Activated CD4-positive, alpha-beta T cell treated with anti-CD3 and anti-CD28 coated beads, Interleukin-2, amount 50 U/mL, for 1 hour (primary cell): ENCODE measurements at places on chromosomes 12 and 14.
A peak's percentile ranks its signal among the peaks of the same experiment; 100 is the strongest.

DNA sequence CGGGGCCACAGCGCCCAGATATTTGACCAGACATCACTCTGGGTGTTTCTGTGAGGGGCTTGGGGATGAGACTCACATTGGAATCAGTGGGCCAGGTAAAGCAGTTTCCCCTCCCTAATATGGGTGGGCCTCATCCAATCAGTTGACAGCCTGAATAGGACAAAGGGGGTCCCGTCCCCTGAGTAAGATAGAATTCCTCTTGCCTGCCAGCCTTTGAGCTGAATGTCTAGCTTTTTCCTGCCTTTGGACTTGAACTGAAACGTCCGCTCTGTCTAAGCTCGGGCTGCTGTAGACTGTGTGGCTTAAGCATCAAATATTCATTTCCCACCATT, 88.8 kb upstream of the DIO3 start:
- no peak for DNase-seq

DNA sequence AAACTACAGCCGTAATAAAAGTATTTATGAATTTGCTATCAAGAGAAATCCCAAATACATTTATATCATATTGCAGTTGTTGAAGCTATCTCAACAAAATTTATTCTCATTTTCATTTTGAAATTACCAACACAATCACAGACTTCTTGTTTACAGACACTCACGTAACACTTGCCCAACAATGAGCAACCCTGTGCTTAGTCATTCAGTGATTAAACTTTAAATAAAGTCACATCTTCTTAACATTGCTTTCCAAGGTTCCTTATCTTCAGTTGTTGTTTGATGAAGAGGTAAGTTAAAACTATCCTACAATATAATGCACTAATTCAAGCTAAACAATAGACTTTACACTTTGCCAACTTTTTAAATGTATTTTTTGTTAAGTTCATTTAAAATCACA, 601.8 kb downstream of the SLC16A7 start:
- no peak for DNase-seq

- DNase-seq = no peak
These were observed 423.3 kb upstream of the RGS6 start for GRCh38 chr14:71508901-71509300.

DNA sequence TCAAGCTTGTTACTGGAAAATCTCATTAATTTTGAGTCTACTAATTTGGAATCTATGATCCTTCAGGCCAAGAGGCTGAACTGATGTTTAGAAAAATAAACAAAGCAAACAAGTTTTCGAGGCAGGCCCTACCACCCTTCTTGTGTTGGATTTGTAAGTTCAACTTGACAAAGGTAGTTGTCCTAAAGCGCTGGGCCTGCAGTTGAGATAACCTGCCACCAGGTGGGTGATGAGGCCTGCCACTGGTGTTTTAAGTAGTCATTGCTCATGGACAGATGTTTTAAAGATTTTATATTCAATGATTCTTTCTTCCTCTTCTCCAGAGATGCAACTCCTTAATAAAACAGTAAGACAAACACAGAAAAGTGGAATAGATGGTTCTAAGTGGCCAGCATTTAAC, 19.4 kb downstream of the ACVRL1 start:
- peak; percentile 56 for DNase-seq

GRCh38 chr14:74596741-74597450, 15.1 kb downstream of the LTBP2 start:
- DNase-seq = no peak

- no peak for DNase-seq
These were observed 980 bp upstream of the LTBR start for GRCh38 chr12:6382982-6383381.

DNA sequence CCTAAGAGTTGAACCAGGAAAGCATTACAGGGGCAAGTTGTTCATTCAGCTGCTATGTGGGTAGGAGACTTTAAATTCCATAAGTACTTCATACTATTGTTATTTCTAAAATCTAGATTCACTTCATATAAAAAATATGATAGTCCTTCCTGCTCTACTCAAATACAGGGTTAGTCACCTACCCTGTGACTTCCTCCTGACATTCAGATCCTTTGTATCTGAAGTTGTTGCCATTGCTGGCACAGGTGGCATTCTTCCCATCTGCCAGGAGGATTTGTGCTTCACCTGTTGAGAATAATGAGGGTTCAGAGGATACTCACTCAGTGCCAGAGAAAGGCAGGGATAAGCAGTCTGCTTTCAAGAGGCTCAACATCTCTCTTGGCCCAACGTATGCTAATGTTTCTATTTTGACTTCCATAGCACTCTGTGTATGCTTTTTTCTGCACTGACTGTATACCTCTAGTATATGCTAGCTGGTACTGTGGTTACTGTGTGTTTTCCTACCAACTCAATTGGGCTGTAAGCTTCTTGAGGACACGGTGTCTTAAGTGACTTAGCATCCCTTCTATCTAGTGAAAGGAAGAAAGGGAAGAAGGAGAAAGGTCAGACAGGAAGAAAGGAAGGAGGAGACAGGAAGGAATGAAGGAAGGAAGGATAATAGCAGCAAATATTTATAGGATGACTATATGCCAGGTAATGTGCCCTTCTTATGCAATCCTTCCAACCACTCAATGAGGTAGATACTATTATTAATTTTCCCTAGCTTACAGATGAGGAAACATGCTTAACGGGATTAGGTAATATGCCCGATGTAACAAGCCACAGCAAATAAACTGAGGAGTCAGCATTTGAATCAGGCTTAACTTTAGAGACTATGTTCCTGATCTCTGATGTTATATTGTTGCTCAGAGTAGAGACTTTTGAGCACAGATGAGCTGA, 38.5 kb upstream of the FGF6 start:
- DNase-seq = no peak

- no peak for DNase-seq
These were observed 39.3 kb downstream of the FBRSL1 start for GRCh38 chr12:132529156-132529839.

DNA sequence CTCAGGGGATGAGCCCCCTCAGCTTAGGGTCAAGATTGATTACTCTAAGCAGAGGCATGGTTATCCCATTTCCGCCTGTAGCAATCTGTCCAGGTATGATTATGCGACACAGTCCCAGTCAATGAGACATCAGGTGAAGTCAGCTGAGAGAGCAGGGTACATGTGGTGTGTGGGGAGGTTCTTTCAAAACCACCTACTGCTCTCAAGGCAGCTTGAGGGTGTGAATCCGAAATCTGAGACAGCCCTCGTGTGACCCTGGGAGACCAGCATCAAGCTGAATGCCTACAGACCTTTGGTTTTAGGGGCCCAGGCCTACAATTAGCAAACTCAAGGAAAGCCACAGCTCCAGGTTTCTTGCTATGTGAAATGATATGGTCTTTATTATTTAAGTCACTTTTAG, 275.7 kb downstream of the ITPR2 start:
- no peak for DNase-seq

GRCh38 chr14:52352569-52352968, 38.5 kb downstream of the PTGER2 start:
- no peak for DNase-seq

DNA sequence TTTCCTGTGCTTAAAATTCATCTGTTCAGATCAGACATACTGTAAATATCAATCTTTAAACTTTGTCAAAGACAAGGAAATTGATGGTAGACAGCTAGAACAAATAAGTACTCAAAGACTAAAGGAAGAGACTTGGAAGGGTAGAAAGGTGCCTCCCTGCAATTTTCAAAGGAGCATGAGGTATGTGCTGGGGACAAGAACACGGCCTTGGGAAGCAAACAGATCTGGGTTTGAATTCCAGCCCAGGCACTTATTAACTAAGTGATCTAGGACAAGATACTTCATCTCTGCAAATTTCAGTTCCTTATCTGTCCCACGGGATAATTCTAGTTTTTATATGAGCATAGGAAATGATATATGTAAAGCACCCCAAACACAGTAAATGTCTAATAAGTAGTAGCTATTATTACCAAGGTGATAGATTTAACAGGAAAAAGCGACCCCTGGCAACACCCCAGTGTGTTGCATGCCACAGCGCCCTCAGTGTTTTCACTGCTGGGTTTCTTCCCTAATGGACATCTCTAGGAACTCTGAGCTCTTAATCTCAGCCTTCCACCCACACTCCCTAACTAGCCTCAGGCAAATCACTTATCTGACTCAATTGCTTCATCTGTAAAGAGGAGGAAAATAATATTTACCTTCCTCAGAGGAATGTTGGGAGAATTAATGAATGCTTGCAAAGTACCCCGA, 44.7 kb upstream of the BMP4 start:
- DNase-seq = no peak

DNA sequence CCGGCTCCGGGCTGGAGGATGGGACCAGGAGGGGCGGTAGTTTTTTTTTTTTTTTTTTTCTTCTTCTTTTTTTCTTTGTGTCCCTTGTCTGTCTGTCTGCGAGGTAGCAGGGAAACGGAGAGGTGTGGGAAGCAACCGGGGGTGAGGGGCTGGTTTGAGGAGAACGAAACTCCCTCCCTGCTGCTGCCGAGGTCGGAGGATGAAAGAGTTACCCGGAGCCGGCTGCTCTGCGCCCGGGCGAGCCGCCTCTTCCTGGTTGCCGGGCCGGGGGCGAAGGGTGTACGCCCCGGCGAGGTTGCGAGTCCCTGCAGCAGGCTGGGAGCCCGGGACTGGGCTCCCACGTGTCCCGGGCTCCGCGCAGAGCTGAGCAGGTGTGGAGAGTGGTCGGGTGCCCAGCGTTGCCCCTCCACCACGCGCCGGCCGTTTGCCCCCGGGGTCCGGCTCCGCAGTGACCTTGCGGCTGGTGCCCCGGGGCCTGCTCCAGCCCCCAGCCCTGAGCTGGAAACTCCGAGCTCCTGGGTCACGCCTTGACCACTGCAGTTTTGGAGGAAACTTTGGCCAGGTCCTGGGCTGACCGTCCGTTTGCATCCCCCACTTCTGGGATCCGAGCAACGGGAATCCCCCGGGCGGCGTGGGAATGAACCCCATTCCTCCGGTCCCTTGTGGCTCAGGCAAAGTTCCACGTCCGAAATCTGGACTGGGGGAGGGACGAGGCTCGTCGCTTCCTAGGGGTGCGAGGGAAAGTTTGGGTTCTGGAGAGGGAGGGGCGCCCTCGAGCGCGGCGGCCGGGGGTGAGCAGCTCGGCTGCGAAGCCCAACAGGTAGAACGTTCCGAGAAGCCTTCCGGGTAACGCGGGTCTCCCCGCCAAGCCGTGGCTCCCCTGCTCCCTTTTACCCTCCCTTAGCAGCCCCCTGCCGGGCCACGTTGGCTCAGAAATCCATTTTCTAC, 1.3 kb downstream of the CHST11 start:
- DNase-seq = peak; percentile 61

- DNase-seq = no peak
These were observed 628 bp upstream of the CAPRIN2 start for GRCh38 chr12:30755395-30755762.

DNA sequence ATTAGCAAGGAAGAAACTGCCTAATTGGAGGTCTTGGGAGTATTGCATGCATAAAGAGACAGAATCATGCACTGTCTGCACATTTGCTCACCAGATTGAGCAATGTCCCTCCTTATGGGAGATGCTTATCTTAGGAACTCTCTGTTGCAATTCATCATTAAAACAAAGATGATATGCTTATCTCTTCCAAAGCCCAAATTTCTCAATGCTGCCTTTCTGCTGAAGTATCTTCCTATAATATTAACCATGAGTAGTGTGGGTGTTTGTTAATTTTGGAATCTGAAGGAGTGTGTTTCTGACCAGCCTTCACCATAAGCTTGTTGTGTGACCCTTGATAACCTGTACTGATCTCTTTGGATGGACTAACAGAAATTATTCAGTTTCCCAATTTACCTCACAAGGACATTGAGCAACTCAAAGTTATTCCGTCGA, 1257.6 kb upstream of the FLRT2 start:
- no peak for DNase-seq

DNA sequence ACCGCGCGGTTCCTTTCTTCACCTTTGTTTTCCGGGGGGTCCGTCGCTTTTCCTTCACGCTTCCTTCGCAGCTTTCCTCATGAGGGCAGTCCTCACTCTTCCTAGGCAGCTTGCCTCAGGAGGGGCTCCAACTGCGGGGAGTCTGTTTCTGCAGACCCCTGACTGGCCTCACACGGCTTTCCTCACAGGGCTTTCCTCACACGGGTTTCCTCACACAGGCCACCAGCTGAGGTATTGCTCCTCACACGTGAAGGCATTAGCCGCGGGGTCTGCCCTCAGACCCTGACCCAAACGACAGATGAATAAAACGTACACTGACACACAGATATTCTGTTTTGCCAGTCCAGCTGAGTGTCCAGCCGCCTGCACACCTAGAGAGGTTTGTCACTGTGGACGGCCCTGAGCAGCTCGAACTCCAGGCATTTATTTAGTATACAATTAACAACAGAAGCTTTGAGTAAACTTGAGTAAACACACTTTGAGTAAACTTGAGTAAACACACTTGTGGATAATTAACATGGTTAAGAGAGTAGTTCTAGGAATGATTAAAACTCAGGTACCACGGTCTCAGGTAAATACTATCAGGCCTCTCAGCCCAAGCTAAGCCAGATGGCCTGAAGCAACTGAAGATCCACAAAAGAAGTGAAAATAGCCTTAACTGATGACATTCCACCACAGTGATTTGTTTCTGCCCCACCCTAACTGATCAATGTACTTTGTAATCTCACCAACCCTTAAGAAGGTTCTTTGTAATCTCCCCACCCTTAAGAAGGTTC, 16.1 kb upstream of the LYZ start:
- DNase-seq = no peak

DNA sequence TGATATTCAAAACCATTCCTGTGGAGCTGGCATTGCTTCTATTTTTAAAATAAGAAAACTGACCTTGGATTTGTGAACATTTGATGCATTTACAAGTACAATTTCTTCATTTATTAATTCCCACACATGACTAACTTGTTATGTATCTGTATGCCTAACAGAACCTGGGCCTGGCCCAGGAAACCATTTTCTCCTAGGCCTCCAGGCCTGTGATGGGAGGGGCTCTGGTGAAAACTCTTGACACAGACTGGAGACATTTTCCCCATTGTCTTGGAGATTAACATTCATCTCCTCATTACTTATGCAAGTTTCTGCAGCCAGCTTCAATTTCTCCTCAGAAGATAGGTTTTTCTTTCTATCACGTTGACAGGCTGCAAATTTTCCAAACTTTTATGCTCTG, 42.0 kb downstream of the GLIPR1L2 start:
- DNase-seq = no peak

GRCh38 chr12:25323581-25323982, 72.9 kb upstream of the KRAS start:
- DNase-seq = no peak

- DNase-seq = no peak
These were observed 27.4 kb downstream of the PCNX1 start for GRCh38 chr14:70934502-70935134.

DNA sequence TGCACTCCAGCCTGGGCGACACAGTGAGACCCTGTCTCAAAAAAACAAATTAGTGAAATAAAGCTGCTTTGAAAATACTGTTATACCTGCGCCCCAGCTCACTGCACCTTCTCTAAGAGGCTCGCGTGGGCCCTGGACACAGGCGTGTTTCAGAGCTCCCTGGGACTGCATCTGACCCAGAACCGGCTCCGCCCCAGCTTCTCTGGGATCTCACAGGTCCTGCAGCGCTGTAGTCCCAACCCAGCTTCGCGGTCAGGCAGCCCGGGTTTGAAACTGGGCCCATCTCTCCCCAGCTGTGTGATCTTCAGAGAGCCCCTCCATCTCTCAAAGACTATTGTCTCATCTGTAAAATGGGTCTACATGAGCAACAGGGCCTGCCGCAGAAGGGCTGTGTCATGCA, 7.5 kb downstream of the RIMBP2 start:
- no peak for DNase-seq
